PC-3 (cell line): ENCODE measurements at places on chromosomes 2 and 18. TPM values are rescaled to one million over a fixed set of nuclear protein-coding genes. Genes with fewer than 3 reads are reported as not detected.

GRCh38 chr2:75828826-75829225, 118.1 kb upstream of the GCFC2 start:
- peak; percentile 30 for DNase-seq

DNA sequence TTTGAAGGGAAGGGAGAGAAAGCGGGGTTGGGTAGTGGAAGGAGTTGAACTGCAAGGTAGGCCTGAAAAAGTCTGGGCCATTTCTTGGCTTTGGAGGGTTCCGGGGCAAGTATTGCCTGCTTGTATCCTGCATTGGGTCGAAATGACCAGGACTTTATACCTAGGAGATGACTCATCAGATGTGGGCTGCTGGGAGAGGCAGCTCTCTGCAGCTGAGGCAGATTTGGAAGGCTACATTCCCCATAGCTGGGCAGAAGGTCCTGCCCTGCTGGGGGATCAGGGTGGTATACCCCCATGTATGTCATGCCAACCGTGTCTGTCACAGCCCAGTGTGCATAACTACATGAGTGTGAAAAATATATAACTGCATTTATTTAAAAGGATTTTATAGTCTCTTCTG, 171.8 kb upstream of the SPRED2 start:
- peak; percentile 44 for DNase-seq

GRCh38 chr2:7704296-7704865, 787.2 kb downstream of the RNF144A start:
- no peak for DNase-seq

DNA sequence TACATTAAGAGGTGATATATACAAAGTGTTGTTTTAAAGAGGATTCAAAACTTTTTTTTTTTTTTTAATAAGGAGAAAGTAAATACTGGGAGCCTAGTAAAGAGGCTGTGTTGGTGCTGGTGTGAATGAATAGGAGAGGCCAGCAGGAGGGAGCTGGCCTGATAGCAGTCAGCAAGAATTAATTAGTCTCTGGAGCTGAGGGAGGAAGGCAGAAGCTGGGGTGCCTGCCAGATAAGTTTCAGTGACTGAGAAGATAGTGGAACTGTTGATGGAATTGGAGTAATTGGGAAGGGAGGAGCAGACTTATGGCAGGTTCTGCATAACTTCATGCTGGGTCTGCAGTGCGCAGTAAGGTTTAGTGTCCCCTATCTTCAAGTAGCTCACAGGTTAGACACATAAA, 36.2 kb upstream of the SNORC start:
- DNase-seq: no peak

- no peak for DNase-seq
These were observed 167.6 kb upstream of the CTAGE1 start for GRCh38 chr18:22585333-22585732.

DNA sequence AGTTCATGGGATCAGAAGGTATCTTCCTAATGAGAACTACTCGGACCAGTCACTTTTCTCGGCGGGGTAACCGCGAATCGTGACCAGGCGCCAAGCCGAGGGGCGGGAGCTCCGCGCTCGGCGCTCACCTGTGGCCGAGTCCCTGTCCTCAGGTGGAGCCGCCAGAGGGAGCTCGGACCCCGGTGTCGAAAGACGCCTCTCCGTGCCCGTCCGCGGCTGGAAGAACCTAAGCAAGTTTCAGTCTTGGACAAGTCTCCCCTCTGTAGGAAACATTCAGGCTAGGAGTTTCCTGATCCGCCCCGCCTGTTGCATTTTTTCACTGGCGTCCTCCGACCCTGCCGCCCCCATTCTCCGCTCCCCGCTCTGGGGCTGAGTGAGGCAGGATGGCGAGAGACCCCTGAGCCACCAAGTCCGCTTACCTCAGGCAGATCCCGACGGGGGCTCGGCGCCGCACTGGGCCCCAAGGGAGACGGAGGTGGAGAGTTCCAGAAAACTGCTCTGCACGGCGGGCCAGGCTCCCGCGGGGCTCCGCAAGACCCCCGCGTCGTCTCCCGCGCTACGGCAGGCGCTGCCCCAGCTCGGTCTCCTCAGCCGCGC, 480 bp downstream of the DSEL start:
- peak; percentile 93 for DNase-seq

DNA sequence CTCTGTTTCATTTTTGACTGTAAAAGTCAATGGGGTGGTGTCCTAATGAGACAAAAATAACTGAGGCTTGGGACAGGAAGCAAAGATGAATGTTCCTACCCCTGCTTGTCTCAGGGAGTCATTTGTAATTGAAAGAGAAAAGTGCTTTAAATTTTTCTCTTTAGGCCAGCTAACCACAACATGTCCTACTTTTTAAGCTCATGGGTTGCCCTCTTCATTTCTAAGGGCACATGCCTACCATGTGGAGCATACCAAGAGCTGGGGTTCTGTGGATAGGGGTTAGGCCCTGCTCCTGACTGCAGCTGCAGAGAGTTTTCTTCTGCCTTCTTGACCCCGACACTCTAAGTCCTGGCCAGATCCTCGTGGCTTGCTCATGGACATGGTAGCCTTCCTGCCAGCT, 96.8 kb upstream of the ARL4C start:
- DNase-seq: no peak

DNA sequence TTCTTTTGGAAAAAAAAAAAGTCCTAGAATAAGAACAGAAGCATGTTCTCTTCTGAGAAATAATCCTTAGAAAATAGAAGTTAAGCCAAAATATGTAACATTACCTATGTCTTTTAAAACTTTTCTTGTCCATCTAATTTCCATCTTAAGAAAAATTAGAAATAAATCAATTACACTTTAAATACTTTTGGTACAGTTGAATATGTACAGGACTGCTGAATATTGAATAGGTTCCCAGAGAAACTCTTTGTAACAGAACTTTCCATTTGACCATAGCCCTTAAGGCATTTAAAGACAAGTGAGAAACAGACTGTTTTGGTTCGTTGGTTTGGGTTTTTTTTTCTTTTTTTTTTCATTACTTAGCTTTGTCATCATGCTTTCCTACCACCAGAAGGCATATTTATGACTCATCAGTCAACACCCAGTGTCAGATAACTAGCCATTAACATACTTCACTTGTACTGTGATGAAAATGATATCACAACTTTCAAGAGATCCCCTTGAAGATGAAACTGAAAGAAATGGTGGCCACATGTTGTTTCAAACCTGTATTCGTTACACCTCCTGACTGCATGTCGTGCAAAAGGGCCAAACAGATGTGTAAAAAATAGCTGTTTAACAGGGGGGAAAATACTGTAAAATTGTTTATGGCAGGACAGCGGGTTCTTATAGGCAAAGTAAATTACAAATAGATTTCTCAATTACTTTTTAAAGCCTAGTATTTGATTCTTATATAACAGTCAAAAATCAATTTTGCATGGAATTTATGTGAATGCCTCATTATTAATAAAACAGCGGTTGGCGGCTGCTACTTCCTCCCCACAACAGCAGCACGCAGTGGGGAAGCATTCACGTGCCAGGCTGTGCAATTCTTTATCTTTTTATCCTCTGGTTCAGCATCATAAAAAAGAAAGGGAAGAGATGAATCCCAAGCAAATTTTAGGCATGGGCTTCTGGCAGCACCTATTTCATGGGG, 280.7 kb upstream of the HNRNPA3 start:
- peak; percentile 24 for DNase-seq

GRCh38 chr2:172839446-172839845, 103.8 kb downstream of the RAPGEF4 start:
- DNase-seq: peak; percentile 12

GRCh38 chr2:180761224-180761623, 219.2 kb upstream of the UBE2E3 start:
- DNase-seq: peak; percentile 63

DNA sequence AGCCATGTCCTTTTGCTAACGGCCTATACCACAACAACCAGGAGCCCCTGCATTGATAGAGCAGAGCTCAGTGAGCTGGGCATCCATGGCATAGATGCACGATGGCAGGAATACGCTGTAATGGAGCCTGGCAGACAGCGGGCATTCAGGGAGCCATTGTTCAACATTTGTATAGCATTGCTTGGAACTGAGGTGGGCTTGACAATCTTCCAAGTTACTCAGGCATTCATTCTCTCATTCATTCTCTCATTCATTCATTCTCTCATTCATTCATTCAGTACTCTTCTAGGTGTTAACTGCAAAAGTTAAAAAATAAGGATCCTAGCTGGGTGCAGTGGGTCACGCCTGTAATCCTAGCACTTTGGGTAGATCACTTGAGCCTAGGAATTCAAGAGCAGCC, 62.7 kb downstream of the MYOM1 start:
- no peak for DNase-seq

DNA sequence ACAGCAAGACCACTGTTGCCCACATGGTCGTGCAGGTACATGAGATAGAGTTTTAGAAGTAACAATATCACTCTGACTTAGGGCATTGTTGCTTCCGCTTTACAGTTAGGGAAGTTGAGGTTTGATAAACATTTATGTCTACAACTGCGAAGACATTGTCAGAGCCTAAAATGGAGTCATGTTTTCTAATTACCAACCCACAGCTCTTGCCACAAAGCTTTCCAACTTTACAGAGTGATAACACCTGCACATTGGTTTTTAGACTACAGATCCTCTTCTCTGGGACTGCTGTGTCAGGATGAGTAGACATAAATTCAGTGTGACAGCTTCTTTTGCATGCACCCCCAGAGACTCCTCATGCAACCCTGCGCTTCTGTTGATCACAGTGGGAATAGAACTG, 119.0 kb downstream of the FEZ2 start:
- DNase-seq: no peak

DNA sequence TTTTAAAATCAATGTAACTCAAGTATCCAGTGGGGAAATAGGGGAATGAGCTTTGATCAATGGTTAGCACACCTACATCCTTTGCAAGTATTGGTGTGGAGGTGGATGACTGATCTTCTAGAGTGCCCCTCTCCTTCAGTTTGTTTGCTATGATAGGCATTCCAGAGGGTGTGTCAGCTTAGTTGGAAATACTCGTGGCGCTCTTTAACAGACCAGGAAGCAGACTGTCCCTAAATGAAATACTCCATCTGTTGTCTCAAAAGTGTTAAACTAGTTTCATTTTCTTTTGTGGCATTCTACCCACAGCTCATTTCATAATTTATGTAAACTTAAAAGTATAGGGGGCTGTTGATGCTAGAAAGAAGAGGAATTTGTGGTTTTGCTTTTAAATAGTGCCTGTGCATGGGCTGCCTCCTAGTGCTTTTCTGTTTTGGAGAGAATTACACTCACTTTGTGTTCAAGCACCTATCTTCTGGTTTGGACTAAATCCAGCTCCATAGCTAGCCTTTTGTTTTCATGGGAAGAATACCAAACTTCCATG, 66.2 kb downstream of the STAT1 start:
- DNase-seq: peak; percentile 66

DNA sequence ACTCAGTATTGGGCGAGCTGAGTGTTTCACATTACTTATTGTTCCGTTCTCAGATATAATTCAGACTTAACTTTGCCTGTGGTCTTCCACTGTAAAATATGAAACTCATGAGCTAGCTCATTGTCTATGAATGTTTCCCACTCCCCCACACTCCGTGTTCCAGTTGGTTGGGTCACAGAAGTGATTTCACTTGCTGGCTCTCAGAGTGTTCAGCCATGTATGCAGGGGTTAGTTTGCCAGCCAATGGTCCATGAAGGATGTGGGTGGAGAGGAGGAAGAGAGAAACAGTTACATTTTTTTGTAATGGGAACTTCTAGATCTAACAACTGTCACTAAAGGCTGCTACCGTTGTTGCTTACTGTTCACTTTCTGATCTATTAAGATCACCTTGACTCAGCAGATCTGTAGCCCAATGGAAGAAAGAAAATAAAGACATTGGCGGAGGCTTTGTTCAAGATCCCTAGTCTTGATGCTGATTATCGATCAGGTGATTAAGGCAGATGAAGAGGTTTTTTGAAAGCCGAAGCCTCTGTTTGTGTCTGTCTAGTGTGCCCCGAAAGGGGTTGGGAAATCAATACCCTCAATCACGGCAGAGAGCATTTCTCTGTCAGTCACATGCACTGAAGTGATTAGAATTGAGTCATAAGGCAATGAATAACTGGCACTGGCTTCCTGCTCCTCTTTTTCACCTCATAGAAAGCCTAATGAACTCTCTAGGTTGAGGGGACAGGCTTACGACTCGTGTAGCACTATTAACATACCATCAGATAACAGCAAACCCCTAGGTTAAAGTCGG, 279.7 kb upstream of the FIGN start:
- no peak for DNase-seq

DNA sequence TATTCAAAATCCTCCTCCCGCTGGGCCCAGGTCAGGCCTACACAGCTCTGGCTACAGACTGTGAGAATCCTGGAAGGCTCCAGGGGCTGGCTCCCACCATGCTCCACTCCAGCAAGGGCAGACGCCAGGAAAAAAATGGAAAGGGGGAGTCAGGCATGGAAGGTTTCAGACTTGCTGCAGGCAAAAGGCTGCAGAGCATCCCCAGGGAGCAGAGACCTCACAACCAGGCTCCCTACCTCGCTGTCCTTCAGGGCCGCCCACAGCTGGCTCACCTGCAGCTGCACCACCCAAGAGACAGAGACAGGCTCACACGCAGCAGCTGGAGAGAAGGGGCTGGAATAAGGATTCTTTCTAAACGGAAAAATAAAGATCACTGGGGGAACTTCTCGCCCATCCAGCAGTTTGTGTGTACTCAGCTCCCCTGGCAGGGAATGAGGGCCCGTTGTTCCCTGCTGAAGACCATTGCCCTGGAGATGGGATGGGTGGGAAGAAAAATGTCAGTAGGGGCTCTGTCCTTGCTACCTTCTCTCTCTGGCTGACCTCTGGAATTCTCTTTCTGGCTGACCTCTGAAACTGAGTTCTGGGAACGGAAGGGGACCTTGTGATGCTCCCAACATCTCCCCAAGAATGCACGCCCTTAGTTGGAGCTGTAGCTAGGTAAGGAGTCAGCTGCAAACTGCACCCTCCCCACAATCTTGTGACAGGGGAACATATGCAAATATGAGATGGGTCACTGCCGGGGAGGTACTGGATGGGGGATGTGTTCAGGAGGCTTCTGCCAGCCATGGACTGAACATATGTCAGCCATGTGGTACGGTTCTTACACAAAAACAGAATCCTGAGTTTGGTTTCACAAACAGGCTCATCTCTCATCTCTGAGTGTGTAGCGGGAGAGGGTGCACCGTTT, 34.5 kb downstream of the BCL2 start:
- DNase-seq: no peak

GRCh38 chr18:31577195-31577594, 14.5 kb upstream of the TTR start:
- no peak for DNase-seq

GRCh38 chr2:223582001-223582400, 20.2 kb downstream of the SCG2 start:
- DNase-seq: no peak

DNA sequence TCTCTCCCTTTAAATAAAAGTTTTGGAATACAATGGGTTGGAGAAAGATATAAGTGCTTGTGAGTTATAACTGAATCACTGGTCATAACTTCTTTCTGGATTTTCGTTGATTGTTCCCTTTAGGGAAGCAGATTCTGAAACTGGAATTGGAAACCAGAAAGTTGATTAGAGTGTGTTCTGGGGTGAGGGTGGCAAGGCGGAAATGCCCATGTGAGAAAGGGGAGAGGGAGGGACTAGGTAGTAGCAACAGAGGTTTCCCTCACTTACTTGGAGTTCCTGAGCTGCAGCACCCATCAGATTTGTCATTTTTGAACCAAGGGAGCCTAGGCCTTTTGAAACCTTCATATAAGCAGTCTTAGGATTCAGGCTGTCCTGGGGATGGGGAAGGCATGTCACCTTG, 453.4 kb downstream of the KCNJ3 start:
- no peak for DNase-seq

TMEM198 gene
- 1.1 and 5.2 TPM in 2 replicates for total RNA-seq

SERPINB3 gene
- 5.6 and 6.3 TPM in 2 replicates for total RNA-seq

RESP18 gene
- not detected in 2 replicates for total RNA-seq

NAPG gene
- 24.0 and 24.7 TPM in 2 replicates for total RNA-seq

NYAP2 gene
- not detected in 2 replicates for total RNA-seq

POTEJ gene
- total RNA-seq: not detected in 2 replicates
